Activated CD4-positive, alpha-beta T cell treated with anti-CD3 and anti-CD28 coated beads for 1 hour (primary cell): ENCODE measurements at places on chromosomes 11 and 22.

DNA sequence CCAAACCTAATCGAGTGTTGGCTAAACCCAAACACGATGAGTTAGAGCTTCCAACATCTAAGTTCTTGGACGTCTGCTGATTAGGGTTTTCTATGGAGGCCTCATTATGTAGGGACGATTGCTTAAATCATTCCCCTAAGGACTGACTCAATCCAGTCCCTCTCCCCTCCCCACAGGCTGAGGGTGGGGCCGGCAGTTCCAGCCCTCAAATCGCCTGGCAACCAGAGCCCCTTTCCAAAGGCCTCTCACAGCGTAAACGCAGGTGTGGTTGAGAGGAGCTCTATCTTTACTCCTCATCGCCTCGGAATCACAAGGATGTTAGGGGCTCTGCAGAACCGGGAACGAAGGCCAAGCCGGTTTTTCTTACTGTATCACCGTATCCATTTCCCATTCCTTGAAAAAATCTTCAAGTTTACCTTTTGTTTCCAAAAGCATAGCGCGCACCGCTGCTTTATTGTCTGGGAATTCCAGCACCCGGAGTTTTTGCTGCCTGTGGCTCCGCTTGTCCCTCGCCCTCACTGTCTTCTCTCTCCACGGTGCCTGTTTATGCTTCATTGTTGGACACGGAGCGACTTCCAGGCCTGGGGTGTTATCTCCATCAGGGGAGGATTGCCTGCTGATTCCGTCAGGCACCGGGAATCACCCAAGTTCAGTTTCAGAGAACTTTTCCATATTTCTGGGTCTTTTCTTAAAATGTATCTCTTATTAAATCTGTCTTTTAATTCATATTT, 13.8 kb upstream of the IFITM3 start:
- DNase-seq, result no peak

DNA sequence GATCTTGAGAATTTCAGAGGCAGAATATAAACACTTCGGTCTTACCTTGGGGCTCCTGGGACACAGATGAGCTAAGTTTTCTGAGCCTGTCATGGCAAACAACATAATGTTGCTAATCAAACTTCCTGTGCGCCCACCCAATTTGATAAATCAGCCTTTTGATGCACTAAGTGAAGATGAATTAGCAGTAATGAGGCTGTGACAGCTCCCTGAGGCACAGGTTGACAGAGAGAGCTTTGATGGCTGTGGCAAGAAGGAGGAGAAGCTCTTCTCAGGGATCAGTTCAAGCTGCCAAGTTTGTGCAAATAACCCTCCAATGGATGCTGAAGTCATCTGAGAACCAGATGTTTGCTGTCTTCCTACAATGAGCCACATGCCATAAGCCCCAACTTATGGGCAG, 34.4 kb downstream of the DRD2 start:
- DNase-seq, result no peak

- no peak for DNase-seq
Observed at GRCh38 chr11:104812103-104812788, 86.0 kb downstream of the CASP12 start.

- DNase-seq, result no peak
Observed at GRCh38 chr11:122709039-122709760, 53.7 kb downstream of the UBASH3B start.

- DNase-seq, result no peak
Observed at GRCh38 chr11:133697603-133698180, 147.6 kb downstream of the SPATA19 start.

- DNase-seq, result no peak
Observed at GRCh38 chr11:57639321-57640067, 10.2 kb downstream of the YPEL4 start.

DNA sequence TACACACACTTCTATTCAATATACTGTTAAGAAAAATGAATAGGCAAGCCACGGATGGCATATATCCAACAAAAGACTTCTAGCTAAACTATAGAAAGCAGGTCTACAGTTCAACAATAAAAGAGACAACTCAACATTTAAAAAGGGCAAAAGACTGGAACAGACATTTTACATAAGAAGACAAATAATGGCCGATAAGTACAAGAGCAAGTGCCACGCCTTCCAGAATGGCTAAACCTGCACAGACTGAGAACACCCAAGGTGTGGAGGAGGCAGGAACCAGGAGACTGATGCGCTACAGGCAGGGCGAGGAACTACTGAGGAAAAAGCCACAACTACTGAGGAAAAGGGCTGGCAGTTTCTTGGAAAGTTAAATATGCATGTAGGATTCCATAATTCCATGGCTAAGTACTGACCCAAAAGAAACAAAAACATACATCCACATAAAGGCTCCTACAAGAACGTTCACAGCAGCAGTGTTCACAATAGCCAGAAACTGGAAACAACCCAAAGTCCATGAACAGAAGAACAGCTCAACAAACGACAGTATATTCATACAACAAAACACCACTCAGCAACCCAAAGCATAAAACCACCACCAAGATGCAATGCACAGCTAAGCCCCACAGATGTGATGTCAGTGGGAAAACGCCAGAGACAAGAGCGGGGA, 9.6 kb upstream of the MOB2 start:
- DNase-seq, result no peak

DNA sequence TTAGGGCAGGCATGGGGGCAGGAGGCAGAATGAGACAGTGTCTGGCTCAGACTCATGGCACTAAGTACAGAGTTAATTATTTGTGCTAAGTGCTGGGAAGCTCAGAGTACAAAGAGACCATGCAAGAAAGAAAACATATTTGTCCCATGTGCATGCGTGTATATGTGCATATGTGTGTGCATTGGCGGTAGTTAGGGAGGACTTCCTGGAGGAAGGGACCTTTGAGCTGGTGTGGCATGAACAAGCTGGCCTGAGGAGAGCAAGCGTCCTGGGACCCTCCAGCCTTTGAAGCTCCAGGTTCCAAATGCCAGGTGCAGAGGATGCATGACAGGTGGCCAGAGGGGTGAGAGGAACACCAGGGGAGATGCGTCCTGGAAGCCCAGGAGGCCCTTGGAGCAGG, 6.1 kb downstream of the FBLN1 start:
- DNase-seq, result no peak

GRCh38 chr11:119752946-119753345, 23.9 kb upstream of the NECTIN1 start:
- no peak for DNase-seq

DNA sequence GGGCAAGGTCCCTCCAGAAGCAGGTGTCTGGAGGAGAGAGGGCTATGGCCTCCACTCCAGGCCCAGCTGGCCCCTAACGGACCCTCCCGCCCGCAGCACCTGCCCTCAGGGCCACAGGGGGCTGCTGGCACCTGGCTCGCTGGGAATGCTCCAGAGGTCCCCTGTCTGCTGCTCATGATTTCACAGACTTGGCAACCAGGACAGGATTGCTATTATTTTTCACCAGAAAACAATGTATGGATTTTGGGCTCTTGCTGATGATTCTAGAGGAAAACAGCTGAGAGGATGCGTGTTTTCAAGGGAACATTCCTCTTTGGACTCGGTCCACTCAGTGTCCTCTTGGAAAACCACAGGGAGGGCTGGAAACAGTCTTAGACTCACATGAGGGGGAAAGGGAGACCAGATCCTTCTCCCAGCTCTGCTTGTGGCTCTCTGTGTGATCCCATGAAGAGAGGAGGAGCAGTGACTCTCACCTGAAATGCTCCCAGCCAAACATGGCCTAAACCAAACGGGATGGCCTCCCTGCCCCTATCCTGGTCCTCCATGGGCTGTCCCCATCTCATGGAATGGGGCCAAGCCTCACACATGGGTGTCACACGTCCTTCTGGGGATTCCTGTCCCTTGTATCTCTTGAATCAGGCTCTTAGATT, 15.8 kb downstream of the MYEOV start:
- DNase-seq, result no peak
